ENCODE measurements at places on chromosomes 12 and 14.
A peak's percentile ranks its signal among the peaks of the same experiment; 100 is the strongest.

DNA sequence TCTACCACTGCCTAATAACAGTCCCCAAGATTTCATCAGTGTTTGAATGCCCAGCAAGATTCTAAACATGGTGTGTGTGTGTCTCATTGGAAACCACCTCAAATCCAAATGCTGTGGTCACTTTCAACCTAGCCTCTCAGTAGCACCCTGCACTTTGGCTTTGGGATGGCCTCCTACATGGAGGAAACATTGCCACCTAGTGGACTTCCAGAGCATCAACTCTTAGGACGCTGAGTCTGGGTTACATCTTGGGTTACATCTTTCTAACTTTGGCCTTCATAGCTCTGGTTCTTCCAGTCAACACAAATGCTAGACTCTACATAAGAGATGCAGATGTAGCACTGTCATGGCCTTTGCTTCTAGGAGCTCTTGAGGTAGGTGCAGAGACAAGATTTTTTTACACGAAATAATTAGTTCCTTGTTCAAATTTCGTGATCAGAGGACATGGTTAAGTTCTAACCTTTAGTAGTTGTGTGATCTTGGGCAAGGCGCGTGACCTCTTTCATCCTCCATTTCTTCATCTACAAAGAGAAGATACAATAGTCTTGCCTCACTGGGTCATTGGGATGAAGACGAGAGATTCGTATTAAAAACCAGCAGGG is 113.5 kb upstream of the VASH1 start:
- DNase-seq = no peak

DNA sequence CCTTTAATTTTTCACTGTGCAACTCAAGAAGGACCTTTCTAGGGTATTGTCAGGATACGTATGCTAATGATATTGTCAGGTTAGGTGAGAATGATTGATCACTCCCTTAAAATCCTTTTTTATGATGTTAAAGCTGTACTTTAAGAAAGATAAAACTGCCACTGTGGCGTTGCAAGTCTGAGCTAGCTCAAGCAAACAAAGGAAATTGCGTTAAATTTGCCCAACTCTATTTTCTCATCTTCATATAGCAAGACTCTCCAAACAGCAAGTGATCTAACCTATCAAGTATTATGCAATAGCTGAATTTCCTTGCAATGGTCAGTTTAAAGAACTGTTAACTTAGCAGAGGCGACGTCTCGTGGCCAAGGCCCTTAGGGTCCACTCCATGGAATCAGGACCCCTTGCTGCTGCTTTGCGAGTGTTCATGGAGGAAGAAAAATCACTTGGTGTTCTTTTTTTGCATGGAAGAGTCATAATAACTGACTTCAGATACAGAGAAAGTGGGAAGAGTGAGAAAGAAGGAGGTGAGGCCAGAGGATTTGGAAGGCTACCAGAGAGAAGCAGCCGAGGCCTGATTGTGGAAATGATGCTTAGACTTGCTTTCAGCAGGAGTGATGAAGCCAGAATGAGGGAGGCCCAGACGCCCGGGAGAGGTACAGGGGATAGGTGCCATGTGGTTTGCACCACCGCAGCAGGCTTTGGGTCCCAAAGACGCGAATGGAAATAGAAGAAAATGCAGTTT is 2.5 kb downstream of the TRAF3 start:
- DNase-seq = no peak

- no peak for DNase-seq
These were observed 239.2 kb downstream of the MSRB3 start for GRCh38 chr12:65517656-65518210.

- DNase-seq = no peak
These were observed 141.2 kb upstream of the DIO2 start for GRCh38 chr14:80352471-80352870.

- peak; percentile 99 for DNase-seq
These were observed 56.5 kb downstream of the GTF2A1 start for GRCh38 chr14:81164167-81164774.

DNA sequence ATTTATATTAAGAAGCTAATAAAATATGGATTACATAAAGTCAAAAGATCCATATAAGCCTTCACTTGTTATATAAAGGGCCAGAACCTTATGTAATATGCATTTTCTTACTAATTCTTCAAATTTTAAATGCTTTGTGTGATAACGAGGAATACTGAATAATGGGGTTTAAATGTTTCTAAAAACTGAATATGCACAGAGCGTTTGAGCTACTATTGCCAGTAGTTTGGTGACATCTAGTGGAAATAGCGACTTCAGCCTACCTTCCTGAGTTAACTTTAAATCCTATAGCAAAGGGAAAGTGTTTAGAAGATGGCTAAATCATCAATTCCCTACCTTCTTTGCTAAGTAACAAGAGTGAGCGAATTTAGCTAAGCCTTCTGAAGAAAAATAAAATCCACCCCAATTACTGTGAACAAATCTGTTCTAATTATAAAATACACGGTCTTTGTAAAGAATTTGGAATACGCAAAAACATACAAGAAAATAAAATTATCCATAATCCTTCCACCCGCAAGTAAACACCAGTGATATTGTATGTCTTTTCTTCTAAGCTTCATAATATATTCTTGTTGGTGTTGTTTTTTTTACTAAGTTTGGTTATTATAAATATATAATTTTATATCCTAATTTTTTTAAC is 115.5 kb upstream of the G2E3 start:
- no peak for DNase-seq

DNA sequence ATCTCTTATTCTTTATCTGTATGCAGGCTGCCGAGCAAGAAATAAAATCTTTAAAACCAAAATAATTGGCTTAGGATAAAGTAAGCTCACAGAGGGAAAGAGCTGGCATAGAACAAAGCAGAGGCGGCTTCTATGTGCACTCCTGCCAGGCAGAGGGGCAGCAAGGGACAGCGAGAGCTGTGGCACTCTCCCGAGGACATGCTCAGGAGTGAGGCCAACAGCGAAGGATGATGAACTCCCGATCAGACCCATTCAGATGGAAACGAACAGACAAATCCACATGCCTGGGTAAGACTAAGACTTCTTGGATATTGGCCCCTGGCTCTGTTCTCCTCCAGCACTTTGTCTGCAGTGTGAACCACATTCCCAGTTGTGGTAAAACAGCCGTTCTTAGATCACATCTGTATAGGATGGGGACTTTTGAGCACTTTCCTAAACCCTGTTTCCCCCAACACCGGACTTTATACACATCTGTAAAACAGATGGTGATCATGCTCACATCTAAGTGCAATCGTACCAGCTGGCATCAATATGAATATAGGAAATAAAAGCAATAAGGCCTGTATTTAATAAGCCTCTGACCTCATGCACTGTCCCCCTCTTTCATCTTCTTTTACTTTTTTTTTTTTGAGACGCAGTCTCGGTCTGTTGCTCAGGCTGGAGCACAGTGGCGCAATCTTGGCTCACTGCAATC is 134.1 kb downstream of the PPM1H start:
- no peak for DNase-seq
